ENCODE measurements at places on chromosomes 11 and 22.

DNA sequence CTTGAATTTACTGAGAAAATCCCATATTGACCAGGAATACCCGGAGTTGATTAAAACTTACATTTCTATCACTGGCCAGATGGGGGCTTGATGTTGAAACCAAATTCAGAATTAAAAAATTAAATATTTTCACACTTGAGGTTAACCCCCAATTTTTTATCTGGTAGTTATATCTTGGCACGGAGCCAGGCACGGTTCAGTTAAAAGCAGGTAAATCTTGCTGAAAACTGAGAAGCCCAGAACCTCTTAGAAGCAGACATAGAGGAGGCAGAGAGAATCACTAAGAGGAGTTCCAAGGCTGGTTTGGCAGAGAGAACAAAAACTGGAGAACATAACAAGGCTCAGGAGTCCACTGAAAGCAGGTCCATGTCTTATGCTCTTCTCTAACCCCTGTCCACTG is 77.7 kb downstream of the USP35 start:
- DNase-seq = no peak

DNA sequence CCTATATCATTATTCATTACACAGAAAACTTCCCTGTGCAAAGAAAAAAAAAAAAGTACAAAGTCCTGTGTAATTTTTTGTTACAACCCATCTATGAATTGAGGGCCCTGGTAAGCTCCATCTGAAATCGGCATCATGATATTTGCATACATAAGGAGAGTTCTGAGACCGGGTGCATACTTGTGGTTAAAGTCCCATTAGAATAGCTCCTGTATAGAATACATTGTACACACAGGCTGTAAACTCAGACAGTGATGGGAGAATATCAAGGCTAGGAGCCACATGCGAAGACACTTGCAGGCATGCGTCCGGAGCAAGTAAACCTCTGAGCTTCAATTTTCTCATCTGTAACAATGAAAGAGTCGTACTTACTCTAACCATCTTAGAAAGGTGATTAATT is 353.2 kb downstream of the ETS1 start:
- no peak for DNase-seq

- DNase-seq = no peak
These were observed 38.1 kb upstream of the PRDM11 start for GRCh38 chr11:45108070-45109064.

- no peak for DNase-seq
These were observed 18.4 kb upstream of the PITPNB start for GRCh38 chr22:27937453-27937852.

GRCh38 chr11:130827451-130828377 is 88.6 kb downstream of the SNX19 start:
- peak; percentile 79 for DNase-seq

DNA sequence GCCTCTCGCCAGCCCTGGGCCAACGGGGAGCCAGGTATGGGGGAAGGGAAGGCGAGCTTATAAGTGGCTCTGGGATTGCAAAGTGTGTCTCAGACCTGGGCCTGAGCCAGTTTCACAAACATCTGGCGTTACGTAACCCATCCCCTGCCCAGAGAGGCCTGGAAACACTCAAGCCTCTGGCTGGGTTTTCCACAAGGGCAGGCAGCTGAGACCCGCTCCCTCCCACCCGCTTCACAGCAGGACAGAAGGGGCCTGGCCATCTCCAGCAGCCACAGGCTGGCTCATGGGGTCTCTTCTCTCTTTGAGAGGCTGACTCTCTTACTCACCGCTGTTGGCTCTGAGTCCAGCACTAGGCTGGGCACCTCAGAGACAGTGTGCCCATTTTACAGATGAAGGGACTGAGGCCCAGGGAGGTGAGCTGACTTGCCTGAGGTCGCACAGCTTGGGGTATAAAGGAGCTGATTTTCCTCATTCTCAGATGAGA is 44.5 kb downstream of the TRIOBP start:
- peak; percentile 97 for DNase-seq

- DNase-seq = no peak
These were observed 12.8 kb downstream of the SHANK2 start for GRCh38 chr11:71239581-71239980.

GRCh38 chr22:43396321-43396933 is 15.4 kb upstream of the MPPED1 start:
- DNase-seq = no peak

DNA sequence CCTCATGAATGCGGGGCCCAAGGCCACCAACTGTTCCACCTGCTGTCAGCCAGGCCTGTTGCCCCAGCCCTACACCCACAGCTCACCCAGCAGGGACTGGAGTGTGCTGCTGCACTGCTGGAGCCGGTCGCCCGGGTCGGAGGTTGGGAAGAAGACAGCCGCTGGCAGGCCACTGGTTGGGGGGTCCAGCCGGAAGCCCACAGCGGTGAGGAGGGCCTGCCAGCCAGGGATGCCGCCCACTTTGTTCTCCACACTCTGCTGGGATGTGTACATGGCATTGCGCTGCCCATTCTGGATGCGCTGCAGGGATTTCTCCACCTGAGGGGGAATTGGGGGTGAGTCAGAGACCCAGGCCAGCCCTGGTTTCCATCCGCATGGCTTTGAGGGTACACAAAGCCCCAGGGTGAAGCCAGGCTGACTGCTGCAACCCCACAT is 74.2 kb upstream of the PITPNB start:
- DNase-seq = no peak

DNA sequence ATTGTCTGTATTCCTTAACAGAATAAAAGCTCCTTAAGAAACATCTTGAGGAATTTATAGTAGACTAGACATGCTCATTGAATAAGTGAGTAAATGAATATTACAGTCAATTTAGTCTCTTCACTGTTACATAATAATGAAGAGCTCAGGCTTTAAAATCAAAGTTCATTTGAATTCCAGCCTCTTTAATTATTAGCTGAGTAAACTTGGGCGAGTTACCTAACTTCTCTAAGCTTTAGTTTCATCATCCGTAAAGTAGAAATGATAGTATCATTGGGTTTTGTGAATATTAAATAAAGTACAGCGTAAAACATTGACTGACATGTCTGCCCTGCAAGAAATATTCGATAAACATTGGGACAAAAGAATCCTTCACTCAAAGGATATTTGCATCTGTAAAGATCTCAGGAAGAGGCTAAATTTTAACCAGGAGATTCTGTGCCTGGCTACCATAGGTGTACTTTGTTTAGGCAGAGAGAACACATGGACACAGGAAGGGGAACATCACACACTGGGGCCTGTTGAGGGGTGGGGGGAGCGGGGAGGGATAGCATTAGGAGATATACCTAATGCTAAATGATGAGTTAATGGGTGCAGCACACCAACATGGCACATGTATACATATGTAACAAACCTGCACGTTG is 15.2 kb upstream of the BBOX1 start:
- DNase-seq = no peak

DNA sequence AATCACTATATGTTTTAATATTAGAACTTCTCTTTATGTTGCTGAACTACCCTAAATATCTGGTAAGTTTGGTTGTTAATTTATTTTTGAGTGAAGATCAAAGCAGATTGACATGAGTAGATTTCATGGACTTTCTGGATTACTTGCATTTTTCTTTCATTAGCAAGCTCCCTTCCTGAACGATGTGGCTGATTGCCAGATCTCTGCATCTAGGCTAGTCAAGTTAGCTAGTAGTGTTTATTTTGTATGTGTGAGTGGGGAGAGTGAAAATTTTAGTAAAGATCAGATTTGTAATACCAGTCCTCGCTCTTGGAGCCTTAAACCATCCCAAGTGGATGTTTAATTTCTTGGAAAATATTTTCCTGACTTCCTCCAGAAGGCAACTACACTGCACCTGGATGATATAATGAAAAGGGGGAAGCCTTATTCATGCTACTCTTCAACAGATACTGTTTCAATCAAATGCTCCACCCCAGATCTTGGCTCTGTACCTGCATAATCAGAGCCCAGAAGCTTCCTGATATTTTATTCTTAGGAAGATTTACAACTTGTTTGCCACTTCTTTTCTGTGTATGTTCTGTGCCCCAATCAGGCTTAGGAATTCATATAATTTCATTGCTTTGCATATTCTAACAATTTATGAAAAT is 143.2 kb upstream of the GRIA4 start:
- DNase-seq = peak; percentile 65

DNA sequence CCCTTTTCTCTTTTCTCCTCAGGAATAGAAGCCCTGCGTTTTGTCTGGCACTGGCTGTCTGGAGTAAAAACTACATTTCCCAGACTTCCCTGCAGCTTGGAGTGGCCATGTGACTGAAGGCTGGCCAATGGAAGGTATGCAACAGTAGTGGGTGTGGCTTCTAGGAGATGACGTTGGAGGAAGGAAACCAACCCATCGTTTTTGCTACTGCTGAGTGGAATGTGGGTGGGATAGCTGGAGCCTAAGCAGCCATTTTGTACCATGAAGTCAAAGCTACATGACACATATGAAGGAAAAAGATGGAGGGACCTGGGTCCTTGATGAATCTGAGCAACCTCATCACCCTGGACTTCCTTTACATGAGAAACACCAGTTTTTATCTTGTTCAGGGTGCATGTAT is 19.6 kb downstream of the FGF3 start:
- no peak for DNase-seq

DNA sequence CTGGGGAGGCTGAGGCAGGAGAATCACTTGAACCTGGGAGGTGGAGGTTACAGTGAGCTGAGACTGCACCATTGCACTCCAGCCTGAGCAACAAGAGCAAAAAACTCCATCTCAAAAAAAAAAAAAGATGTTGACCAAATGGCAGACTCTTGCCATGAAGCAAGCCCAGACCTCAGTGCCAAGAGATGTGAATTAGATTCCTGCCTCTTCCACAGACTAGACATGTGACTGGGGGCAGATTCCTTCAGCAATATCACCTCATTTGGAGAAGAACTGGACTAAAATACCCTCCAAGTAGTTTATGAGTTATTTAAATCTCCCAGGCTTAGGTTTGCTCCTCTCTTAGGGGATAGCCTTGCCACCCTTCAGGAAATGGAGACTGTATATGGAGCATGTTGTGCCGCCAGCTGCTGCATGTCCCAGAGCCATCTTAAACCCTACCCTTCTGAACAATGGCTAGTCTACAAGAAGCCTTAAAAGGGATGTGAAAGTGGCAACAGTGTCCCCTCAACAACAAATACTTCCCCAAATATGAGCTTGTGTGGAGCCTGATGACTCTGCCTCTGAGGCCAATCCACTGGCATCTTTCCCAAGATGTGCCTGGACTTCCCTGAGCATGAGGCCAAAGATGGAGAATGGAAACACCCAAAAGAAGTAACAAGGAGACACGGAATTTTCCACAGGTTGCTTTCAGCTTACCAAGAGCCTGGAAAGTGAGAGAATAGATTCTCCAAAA is 763 bp upstream of the MS4A7 start:
- DNase-seq = no peak

- no peak for DNase-seq
These were observed 6.7 kb upstream of the FGF3 start for GRCh38 chr11:69825941-69826340.

GRCh38 chr22:50581031-50581949 is 1.4 kb downstream of the CHKB start:
- DNase-seq = no peak

- no peak for DNase-seq
These were observed 54.3 kb downstream of the BCR start for GRCh38 chr22:23234409-23235161.

DNA sequence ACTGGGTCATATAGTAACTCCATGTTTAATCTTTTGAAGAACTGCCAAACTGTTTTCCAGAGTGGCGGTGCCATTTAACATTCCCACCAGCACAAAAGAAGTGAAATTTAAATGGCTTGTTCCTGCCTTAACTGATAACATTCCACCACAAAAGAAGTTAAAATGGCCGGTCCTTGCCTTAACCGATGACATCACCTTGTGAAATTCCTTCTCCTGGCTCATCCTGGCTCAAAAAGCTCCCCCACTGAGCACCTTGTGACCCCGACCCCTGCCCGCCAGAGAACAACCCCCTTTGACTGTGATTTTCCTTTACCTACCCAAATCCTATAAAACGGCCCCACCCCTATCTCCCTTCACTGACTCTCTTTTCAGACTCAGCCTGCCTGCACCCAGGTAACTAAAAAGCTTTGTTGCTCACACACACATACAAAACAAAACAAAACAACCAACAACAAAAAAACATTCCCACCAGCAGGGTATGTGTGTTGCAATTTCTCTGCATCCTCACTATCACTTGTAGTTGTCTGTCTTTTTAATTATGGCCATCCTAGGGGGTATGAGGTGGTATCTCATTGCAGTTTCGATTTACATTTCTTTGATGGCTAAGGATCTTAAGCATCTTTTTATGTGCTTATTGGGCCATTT is 109.0 kb downstream of the FAR1 start:
- DNase-seq = no peak

- no peak for DNase-seq
These were observed 104.7 kb downstream of the PLEKHA7 start for GRCh38 chr11:16909359-16910035.

GRCh38 chr11:66006134-66006890 is 4.0 kb downstream of the BANF1 start:
- no peak for DNase-seq

- DNase-seq = no peak
These were observed 57.5 kb upstream of the THY1 start for GRCh38 chr11:119480380-119481020.
